CD4-positive, alpha-beta T cell (primary cell): ENCODE measurements at places on chromosomes 4 and X.

GRCh38 chr4:40317916-40318658 lies 17.0 kb upstream of the CHRNA9 start:
- DNase-seq, result no peak

- no peak for DNase-seq
Observed at GRCh38 chr4:4216648-4217047, 10.1 kb downstream of the OTOP1 start.

DNA sequence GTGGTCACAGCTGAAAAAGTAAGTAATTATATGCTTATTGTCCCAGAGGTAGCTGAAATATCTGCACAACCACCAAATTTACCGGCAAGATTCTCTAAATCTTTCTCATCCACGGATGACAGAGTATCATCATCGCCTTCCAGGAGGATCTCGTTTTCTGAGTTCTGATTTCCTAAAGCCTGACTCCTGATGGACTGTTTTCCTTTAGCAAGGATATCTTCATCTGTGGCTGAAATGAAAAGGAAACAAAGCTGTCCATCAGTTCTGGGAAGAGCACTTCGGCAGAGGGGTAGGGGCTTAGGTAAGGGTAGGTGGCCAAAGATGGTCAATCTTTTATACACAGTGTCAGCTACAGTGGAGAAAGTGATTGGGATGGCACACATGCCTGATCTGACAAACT lies 8.7 kb downstream of the MAB21L2 start:
- no peak for DNase-seq

DNA sequence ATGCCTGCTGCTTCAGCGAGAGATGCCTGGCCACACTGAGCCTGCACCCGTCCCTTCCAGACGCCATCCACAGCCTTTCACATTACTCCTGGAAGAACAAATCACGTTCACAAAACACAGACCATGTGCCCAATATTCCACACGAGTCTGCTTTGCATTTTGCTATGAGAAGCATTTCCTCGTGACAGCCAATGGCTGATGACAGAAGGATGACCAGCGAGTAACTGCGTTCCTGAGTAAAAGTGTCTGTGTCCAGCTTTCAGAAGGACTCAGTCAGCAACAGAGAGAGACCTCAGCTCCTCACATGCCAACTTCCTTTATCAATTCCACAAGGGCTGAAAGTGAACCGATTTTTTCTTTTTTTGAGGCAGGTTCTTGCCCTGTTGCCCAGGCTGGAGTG lies 19.5 kb downstream of the NAT8L start:
- DNase-seq, result no peak

DNA sequence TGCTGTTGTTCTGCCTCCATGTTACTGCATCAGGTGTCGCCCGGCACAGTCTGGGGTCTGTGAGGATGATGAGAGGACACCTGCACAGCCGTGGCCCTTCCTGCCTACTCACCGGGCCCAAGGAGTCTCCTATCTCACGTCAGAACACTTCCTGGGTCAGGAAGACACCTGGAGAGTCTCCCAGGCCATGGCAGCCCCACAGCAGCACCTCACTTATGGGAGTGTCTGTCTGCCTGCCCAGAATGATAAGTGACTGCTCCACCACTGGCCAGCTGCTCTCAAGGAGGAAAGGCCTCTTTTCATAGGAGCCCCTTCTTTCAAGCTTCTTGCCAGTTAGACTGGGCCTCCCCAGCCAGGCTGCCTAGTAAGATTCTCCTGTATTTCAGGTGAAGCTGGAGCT lies 56.1 kb downstream of the NELFA start:
- DNase-seq, result no peak

DNA sequence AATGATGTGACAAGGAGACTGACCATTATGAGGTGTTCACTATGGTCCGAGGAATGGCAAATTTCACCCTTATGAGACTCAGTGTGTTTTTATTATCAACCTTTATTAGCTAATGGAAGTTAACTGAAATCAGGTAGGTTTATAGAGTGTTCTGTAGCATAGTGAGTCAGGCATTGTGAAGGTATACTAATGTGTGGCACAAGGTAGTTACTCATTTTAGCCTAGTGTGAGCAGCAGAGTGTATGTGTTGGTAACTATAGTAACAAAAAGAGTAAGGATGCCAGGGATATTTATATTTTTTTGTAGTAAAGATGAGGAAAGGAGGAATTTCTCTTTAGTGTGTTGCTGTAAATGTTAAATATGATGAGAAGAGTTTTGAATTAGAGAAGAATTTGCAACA lies 12.0 kb downstream of the PDLIM5 start:
- DNase-seq, result no peak

DNA sequence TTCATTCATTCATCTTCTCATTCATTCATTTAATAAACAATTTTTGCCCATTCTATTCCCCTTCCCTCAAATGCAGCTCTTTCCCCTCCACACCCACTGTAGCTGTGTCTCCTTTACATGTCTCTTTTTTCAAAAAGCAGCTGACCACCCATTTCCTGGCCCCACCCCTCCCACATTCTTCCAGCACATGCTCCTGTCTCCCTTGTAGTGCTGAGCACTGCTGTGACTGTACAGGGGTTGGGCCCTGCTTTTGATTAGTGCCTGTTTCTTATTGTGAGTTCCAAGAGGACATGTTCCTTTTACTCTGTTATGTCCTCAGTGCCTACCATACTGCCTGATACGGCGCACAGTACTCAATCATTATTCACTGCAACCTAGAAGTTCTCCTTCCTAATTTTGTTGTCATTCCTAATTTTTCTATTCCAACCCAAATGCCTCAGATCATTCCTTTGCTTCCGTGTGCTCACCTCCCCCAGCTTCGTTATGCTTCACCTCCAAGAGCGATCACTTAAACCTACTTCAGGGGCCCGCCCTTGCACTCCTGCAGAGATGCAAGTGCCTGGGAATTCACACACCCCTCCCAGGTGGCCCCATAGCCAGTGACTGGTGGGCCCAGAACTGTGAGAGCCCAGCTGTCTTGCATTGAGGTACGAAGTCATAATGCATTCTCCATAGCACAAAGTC lies 152.2 kb downstream of the STK32B start:
- no peak for DNase-seq

- peak; percentile 59 for DNase-seq
Observed at GRCh38 chrX:65750674-65751469, 83.4 kb downstream of the MSN start.

GRCh38 chr4:54566608-54567007 lies 91.1 kb upstream of the KIT start:
- DNase-seq, result no peak

GRCh38 chr4:67456577-67457196 lies 88.6 kb downstream of the CENPC start:
- DNase-seq, result no peak

DNA sequence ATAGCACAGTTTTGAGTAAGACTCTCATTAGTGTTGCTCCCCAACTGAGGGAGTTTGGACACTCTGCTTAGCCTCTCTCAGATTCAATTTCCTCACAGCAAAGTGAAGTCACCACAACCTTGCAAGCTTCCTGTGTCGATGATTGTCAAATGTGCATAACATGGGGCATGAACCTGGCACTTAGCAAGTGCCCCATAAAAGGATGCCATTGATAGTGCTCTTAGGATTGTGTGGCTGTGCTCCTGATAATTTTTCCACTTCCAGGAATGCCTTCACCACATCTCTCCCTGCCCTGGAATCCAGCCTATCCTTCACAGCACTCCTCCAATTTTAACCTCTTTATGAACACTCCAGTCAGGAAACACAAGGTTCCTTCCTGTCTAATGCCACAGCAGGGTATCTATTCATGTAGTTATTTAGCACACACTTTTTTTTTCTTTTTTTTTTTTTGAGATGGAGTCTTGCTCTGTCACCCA lies 309.4 kb downstream of the PPP3CA start:
- DNase-seq, result peak; percentile 17

DNA sequence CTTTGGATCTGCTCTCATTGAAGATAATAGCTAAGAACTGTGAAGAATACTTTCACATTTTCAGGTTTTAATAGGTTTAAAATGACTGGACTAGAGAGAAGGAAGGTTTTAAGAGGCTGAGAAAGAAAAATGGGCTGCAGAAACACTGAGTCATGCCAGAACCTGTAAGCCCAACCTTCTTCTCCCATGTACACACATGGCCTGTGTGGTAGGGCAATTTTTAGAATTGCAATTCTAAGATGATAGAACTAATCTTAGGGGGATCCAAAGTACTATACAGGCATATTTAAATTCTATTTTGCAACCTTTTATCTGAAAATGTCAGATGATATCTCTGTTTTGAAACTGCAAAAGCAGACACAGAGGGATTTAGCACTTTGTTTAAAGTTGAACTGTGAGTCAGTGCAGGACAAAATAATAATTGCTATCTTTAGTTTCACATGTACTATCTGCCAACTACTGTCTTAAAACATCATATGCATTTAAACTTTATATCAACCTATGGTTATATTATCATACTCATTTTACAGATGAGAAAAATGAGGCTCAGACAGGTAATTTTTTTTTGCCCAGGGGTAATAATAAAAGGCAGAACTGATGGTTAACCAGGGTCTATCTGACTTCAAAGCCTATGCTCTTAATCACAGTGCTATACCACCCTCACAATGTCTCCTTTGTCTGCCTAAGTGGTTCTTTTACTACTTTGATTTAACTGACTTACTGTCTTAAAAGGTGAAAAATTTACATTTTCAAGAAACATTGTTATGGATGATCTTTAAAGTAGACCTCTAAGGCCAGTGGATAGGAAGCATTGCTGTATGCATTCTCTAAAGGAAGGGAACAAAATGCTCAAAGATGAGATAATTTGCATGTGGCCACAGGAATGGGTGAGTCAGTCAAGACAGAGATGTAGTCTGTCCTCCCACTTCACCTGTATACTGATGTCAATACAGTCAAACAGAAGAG lies 4.3 kb downstream of the TMPRSS11E start:
- DNase-seq, result no peak

GRCh38 chr4:57504139-57504538 lies 394.0 kb upstream of the IGFBP7 start:
- DNase-seq, result no peak

- no peak for DNase-seq
Observed at GRCh38 chr4:74823194-74823593, 28.9 kb upstream of the BTC start.

- DNase-seq, result no peak
Observed at GRCh38 chr4:19844446-19844845, 407.3 kb upstream of the SLIT2 start.

- no peak for DNase-seq
Observed at GRCh38 chrX:140360284-140360683, 144.6 kb downstream of the SOX3 start.

DNA sequence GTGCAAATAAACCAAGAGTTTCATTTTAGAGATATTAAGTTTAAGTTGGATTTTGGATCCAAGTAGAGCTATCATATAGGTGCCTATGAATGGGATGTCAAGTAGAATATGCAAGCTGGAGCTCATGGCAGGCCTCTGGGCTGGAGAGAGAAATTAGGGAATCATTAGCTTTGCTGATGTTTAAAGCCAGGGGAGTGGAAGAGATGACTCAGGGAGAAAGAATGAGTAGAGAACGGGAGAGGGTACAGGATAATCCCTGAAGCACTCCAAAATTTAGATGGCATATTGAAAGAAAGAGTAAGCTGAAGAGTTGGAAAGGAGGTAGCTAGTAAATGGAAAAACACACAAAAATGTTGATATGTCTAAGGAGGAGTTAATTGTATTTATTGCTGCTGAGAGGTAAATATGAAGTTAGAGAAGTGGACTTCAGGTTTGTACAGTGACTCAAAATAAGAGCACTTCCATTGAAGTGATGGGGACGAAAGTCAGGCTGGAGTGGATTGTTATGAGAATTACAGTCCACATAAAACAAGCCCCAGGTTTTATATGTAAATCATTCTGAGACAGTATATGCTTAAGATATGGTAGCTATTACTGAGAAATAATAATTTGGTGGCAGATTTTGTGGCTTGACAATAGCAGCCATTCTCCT lies 72.5 kb upstream of the GRXCR1 start:
- no peak for DNase-seq

- DNase-seq, result no peak
Observed at GRCh38 chr4:41399231-41399630, 138.7 kb upstream of the LIMCH1 start.

DNA sequence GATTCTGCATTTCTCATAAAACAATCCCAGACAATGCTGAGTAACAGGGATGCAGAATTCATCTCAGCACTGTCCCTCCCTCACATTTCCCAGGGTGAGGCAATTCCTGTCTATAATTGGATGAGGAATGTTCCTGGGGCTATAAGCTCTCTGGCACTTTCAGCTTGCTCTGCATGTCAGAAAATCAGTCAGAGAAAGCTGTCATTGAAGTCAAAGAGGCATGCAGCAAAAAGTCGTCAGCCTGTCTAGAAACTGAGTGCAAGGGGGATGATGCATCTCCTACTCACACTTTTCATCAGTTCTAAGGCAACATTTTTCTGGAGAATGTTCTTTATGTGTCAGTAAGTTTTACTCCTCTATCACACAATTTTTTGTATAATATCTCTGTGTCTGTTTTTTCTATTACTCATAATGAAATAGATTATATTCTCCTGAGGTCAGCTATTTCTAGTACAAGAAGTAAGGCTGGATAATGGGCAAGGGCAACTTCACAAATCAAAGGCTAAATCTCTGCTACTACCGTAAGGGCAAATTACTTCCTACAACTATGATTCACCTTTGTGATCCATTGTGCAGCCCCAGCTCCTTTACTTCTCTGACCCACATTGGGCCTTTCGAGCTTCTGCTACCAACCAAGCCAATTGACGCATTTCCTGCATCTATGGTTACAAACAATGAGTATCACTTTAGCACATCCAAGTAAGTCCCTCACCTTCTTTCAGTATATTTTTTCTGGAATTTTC lies 56.0 kb downstream of the TASL start:
- DNase-seq, result no peak

DNA sequence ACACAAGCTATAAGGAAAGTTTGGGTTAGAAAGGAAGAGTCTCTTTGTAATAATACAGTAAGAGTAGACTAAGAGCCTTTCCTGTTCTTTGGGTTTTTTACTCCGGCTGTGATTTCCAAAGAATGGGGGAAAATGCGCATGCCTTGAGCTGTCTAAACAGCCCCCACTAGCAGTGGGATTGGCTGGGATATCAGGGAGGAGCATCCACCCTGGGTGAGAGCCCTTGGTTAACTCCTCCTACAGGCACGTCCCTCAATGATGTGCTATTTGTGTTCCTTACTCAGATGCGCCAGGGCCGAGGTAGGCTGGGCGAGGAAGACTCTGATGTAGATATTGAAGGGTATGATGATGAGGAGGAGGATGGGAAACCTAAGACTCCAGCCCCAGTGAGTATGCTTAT lies 74.0 kb upstream of the OGT start:
- DNase-seq, result no peak

DNA sequence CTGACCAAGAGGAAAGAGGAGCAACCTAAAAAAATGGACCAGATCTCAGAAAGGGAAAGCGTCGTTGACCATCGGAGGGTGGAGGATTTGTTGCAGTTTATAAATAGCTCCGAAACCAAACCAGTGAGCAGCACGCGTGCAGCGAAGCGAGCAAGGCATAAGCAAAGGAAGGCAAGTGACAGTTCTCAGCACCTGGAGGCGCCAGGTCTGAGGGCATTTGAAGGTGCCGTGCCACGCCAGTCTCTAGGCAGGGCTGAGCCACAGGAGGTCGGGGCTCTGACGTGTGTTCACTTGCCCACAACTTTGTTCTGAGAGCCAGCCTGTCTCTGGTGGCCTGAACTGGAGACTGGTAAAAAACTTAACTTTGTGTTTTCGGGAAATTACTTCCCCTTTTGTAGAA lies 59.7 kb downstream of the TNIP2 start:
- no peak for DNase-seq
